RWPE1 (cell line): ENCODE measurements at places on chromosomes 7 and 10.

DNA sequence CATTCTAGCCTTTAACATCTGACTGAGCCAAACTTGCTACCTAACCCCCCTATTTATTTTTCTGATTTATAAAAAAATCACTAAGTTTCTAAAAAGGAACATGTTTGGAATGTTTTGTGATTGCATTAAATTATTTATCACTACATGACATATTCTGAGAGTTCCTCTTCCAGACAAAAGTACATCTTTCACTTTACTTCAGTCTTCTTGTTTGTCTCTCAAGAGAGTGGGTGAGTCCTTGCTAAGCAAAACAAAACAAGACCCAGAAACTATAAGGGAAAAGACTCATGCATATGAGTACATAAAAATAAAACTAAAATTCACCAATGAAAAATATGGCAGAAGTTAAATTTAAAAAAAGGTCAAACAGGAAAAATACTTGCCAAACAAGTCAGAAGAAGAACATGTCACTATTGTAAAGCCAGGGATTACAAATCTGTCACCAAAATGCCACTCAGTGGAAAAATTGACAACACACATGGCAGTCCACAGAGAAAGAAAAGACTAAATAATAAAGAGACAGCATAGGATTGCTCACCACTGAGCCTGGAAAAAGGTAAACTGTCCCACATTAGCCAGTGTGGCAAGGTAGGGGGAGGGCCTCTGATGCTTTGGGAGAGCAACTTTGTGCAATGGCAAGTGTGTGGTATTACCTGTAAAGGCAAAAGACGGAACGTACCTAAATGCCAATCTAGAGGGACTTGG lies 166.7 kb upstream of the ZNF32 start:
- DNase-seq: no peak

DNA sequence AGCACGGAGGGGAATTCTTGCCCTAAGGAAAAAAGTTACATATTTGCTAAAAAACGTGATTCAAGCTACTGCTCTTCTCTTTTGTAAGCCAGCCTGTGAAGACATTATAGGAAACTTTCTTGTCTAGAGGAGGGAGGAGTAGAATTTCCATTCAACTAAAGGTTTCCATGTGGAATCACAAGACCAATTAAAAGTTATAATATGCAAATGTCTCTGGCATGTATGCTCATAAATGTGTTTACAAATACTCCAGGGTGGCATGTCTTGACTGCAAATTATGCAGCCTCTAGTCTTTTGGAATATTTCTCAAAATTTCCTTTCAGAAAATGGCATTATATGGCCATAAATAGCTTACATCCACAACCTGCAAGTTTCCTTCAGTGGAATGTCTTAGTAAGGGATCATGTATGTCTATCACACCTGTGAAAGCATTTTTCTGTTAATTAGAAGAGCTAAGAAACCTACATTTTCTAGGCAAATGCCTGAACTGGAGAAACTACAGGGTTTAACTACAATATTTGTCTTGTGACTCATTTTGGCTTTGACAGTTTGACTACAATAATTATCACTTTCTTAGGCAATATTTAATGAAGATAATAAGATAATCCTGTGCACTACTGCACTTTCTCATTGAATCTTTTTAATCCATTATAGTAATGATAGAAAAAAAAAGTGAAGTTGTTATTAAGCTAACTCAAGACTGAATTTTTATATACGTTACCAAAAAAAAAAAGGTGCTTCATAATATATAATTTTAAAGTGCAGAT lies 111.1 kb upstream of the C10orf90 start:
- no peak for DNase-seq

- no peak for DNase-seq
Measured at GRCh38 chr7:151307536-151307935, 34.1 kb upstream of the NUB1 start.

DNA sequence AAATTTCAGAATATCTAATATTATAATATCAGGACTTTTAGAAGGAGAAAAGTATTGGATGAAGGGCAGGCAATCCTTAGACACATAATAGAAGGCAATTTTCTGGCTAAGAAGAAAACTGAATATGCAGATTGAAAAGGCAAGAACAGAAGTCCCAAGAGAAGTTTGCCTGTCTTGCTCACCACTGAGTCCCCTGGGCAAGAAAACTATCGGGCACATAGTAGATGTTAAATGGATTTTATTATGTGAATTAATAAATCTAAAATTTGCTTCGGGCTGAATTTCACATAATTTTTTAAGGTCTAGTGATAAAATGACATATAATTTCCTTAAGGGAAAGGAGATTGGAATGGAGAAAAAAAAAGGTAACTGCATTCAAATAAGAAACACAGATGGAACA lies 380.9 kb upstream of the GRM3 start:
- no peak for DNase-seq

- DNase-seq: no peak
Measured at GRCh38 chr7:137474540-137475026, 131.1 kb upstream of the PTN start.

- DNase-seq: peak; percentile 89
Measured at GRCh38 chr10:123573236-123574108, 92.7 kb upstream of the GPR26 start.

GRCh38 chr7:100441641-100442535 lies 5.6 kb upstream of the PPP1R35 start:
- no peak for DNase-seq

DNA sequence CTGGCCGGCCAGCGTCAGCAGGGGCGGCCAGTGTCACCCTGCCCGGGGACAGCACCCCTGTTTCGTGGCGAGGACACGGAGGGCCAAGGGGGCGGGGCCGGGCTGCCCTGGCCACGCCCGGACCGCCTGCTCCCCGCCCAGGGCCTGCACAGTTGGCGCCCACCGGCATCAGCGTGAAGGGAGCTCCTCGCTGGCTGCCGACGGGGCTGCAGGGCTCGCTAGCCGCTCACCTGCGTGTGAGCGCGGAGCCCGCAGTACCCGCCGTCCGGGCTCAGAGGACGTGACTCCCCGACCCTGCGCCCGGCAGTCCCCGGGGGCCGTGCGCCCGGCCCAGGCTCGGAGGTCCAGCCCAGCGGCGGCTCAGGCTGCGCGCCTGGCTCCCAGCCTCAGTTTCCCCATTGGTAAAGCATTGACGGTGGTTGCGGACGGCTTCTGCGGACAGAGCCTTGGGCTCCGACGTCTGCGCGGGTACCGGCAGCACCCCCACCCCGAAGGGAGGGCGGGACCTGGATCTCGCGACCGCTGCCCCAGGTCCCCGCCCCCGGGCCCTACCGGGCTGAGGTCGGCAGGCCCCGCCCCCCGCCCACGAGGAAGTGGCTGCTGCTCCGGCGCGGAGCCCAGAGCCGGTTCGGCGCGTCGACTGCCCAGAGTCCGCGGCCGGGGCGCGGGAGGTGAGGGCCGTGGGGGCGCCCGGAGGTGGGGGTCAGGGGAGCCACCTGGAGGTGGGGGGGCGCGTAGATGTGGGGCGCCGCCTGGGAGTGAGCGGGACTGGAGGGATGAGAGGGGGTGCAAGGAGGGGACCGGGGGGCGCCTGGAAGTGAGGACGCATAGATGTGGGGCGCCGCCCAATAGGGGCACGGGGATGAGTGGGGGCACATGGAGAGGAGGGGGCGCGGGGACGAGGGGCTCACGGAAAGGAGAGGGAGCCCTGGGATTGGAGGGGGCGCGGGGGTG lies at the start of gene ARPC1B:
Gene ARPC1B (plus strand): TSS at position 620 of the 954 bp plus-strand sequence. CDS start 10,985 bp downstream, outside the sequence.
- peak; percentile 92 for DNase-seq

DNA sequence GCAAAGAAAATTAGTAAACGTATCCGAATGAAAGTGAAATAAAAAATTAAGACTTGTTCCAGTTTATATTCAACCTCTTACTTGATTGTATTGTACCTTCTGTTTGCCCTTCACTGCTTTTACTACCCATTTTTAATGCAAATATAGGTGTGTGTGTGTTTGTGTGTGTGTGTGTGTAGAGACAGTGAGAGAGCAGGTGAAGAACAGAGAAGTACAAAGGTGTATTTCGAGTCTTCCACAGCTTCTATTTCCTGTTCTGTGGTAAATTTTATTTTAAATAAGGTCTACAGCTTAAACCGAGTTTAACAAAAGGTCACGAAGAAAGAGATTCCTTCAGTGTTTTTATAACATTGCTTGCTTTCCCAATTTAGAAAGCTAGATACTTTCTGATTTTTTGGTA lies 12.7 kb upstream of the SVIL start:
- no peak for DNase-seq

DNA sequence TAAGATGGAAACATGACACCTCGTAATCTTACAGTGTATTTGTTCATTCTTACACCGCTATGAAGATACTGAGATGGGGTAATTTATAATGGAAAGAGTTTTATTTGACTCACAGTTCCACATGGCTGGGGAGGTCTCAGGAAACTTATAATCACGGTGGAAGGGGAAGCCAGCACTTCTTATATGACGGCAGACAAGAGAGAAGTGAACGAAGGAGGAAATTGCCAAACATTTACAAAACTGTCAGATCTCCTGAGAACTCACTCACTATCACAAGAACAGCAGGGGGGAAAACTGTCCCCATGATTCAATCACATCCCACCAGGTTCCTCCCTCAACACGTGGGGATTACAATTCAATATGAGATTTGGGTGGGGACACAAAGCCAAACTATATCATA lies 282.3 kb downstream of the HGF start:
- DNase-seq: no peak

GRCh38 chr7:23358152-23358674 lies 59.1 kb downstream of the MALSU1 start:
- DNase-seq: no peak

GRCh38 chr10:128943111-128943510 lies 523.9 kb upstream of the MGMT start:
- no peak for DNase-seq
